Substantia nigra (tissue), 51 donors: ENCODE measurements at places on chromosomes 6 and 20.

DNA sequence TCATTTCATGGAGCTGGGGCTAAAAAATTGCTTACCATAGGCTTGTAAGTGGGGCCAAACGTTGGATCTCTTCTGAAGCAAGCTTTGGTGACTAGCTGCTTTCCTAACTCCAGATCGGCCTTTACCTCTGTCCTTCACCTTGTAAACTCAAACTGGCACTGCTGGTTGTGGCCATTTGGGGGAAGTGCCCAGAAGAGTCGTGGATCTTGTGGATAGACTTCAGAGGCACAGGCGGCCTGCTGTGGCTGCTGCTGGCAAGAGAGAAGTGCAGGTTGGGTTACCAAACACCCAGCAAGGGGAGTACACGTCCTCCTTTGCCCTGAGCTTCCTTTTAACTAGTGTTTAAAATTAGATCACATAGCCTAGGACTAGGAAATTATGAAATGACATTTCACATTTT is 36.8 kb upstream of the KLHL31 start:
- DNase-seq, result no peak

- no peak for DNase-seq
Measured at GRCh38 chr20:56429941-56430340, 17.9 kb downstream of the CASS4 start.

- DNase-seq, result no peak
Measured at GRCh38 chr6:100105919-100106529, 112.0 kb upstream of the MCHR2 start.

GRCh38 chr6:48782225-48782624 is 671.2 kb upstream of the PTCHD4 start:
- DNase-seq, result no peak

- no peak for DNase-seq
Measured at GRCh38 chr20:51189814-51190782, 167.2 kb upstream of the KCNG1 start.

GRCh38 chr6:70839286-70840266 is 117.3 kb downstream of the B3GAT2 start:
- DNase-seq, result no peak

- DNase-seq, result no peak
Measured at GRCh38 chr6:73085443-73085871, 139.8 kb downstream of the KHDC1L start.

DNA sequence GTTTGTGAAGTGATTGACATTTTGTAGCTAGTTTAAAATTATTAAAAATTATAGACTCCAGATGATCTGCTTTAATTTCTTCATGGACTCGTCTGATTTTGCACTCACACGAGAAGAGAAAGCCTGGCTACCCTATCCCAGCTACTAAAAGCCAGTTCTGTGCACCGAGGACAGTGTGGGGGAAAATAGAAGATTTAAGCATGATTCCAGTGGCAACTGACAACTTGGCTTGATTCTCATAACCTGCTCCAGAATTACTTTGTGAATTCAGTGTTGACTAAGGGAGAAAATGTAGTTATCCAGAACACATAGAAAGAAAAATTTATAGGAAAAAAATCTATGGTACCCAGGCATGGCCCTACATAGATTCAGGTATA is 88.7 kb downstream of the SNAP25 start:
- DNase-seq, result no peak

DNA sequence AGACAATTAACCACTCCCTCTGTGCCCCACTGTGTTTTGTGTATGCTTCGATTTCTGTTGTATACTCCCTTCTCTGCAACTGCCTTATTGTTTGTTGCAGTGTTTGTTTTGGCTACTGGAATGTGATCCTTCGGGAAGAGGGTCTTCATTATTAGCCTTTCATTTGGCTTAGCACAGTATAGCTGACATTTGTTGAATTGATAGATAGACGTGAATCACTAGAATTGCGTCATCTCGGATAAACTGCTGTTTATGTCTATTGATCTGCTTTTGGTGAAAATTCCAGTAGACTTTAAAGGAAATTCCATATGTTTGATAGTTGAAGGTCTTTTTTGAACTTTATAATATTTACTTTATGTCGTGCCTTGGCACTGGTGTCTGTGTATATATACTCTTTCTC is 189.9 kb upstream of the EYA4 start:
- no peak for DNase-seq

- no peak for DNase-seq
Measured at GRCh38 chr6:53309059-53309900, 39.5 kb downstream of the ELOVL5 start.

DNA sequence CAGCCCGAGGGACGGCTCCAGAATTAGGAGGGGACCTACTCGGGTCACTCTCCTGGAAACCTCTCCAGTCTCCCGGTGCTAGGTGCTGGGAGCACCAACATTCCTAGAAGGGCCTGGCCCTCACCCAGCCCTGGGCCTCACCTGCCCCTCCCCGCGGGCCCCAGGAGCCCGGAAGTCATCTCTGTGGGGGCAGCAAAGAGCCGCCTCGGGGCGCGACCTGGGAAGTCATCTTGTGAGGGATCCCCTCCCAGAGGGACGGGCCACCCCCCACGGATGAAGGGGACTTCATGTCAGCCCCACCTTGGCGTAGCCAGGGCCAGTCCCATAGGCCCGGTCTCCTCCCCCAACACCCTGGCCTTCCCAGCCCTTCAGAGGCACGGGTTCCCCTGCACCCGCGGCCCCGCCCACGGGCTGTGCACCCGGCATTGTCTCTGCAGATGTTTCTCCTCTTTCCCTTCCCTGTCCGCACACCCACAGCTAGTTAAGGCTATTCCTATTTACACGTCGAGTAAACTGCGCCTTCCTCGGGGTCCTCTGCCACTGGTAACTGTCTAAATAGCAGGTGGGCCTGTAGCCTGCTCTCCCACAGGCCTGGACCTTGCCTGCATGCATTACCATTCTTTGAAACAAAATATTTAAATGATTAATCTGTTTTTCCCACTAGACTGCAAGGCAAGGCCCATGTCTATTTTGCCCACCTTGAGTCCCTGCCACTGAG is 896 bp upstream of the RNASET2 start:
- DNase-seq, result no peak

DNA sequence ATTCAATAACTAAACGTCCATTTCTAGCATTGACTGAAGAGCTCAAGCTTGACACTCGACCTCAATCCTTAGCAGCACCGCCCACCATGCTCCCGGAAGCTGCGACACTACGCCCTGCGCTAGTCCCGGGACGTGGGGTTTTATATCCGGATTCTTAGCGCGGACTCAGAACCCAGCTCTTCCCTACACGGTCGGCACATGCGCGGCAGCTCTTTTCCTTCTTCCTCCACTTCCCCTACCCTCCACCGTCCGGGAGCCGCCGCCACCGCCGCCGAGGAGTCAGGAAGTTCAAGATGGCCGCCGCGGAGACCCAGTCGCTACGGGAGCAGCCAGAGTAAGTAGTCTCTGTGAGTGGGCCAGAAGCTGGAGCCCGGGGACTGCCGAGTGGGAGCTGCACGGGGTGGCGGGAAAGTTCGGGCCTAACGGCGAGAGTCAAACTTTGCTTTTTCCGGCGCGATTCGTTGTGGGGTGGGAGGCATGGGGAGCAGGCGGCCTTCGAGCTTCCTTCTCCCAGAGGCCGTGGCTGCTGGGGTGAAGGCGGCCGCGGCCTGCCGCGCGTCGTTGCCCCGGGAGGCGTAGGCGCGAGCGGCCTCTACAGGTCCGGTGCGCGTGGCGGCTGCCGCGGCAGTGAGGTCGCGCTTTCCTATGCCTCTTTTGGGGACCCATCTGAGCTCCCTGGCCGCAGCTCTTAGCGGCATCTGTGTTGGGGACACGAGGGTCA is 57.6 kb downstream of the FAM217A start:
- peak; percentile 94 for DNase-seq

GRCh38 chr6:166366921-166367320 is 15.8 kb downstream of the MPC1 start:
- DNase-seq, result no peak

GRCh38 chr6:117399924-117400323 is 25.8 kb downstream of the ROS1 start:
- no peak for DNase-seq

DNA sequence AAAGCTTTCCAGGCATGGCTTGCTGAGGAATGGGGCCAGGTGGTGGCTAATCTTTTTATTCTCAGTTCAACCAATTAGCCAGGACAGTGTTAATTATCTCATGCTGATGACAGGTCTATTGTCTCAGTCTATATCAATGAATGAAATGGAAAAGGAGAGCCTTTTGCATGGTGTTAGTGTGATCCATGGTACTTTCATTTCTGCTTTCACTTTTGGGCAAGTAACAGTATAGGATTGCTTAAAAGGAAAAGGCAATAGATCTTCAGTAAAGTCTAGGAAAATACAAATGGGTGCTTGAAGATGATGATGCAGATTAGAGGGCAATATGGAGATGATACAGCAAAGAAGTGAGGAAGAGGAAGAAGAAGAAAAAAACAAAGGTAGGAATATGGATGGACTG is 430.3 kb downstream of the TFAP2A start:
- DNase-seq, result no peak

GRCh38 chr6:35294308-35294945 is 3.2 kb upstream of the DEF6 start:
- no peak for DNase-seq

DNA sequence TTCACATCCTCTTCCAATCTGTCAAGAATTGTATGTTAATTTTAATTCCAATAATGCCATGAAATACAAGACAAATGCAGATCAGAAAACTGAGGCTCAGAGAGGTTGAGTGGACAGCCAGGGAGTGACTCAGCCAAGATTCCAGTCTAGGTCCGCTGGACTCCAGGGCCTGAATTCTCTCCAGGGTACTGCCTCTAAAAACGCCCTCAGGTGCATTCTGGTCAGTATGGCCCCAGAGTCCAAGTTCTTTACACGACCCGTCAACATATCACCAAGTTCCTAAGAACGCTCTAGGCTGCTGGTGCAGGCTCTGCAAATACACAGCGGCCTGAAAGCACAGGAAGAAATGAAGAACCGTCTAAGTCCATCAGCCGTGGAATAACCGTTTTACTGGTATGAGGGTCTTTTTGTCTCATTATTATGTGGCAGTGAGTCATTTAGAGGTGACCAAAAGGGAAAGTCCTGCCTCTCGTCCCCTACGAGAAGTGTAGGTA is 709 bp upstream of the ASXL1 start:
- DNase-seq, result no peak
